NCI-H1092 (cell line): ENCODE measurements at places on chromosomes 1 and 21.

DNA sequence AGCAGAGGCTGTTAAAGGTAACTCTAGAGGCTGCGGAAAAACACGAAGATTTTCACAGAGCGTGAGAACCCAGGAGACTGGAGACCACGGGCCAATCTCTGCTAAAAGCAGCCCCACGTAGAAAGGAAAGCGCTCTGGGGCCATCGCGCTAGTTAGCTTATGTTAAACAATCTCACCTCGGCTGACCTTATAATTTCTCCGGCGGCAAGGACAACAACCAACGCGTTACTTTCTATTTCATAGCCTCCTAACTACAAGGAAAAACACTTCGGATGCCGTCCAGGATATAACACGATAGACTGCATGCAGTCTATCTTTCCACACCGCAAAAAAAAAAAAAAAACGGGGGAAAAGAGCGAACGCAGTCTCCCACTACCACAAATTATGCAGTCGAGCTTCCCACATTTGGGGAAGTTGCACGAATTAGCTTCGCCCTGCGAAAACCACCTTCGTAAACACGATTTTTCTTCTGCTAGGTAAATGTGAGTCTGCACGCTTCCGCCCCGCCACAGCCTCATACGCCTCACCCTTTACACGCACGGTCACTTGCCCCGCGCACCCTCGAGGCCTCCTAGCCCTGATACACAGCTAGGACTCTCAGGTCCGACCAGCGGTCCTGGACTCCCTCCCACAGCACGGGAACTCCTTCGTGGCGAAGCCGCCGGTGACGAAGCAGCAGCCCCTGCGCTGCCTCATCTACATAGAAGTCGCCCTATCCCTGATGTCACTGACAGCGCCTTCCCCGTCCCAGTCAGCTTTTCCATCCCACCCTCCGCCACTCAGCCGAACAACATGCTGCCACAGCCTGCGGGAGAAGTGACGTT is 87.8 kb downstream of the PRKAB2 start:
- DNase-seq: peak; percentile 78

- DNase-seq: no peak
Observed at GRCh38 chr1:77538956-77539518, 143.4 kb downstream of the ZZZ3 start.

DNA sequence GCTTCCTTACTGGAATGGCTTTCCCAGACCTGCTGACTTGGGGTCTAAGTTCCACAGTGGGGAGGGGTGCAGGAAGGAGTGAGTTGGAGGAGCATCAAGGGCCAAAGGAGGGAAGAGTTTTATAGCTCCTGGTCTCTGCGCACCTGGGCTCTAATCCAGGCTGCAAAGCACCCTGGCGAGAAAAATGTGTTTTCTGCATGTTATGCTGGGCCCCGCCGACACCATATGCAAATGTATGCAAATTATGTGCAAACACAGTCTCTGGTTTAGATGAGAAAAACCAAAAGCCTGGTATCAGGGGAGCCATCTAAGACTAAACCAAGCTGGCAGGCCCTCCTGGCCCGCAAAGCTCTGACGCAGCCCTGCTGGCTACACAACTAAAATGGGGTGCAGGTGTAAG is 95.0 kb downstream of the VWA5B1 start:
- no peak for DNase-seq

DNA sequence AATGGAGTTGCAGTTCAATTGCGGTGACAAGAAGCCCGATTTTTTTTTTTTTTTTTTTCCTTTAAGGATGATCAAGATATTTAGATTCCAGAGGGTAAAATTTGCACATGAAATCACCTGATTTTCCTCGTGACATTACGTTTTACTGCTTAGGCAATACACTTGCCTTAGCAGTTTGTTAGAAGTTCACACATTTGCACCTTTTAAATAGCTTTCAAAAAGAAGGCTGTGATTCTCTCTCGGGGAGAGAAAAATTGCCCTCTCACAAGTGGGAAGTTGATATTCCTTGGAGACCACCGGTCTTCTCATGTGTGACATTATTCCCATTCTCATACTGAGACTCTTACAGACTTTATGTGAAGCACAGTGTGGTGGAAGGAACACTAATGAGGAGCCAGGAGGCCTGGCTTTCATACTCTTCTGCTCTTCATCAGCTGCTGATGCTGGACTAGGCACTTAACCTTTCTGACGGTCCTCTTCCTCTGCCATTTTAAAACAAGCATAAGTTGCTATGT is 69.8 kb upstream of the HSPA13 start:
- DNase-seq: no peak

- DNase-seq: no peak
Observed at GRCh38 chr1:48939042-48939441, 162.4 kb upstream of the BEND5 start.

DNA sequence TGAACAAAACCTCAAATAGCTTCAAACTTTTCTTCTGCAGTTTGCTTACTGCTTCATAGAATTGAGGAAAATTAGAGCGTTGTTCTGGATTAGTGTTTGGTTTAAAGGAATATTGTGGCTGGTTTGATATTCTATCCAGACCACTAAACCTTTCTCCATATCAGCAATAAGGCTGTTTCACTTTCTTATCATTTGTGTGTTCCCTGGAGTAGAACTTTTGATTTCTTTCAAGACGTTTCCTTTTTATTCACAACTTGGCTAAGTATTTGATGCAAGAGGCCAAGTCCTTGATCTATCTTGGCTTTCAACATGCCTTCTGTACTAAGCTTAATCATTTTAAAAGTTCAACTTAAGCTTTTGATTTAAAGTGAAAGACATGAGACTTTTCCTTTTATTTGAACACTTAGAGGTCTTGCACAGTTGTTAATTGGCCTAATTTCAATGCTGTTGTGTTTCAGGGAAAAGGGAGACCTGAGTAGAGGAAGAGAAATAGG is 359.1 kb downstream of the S1PR1 start:
- DNase-seq: no peak

DNA sequence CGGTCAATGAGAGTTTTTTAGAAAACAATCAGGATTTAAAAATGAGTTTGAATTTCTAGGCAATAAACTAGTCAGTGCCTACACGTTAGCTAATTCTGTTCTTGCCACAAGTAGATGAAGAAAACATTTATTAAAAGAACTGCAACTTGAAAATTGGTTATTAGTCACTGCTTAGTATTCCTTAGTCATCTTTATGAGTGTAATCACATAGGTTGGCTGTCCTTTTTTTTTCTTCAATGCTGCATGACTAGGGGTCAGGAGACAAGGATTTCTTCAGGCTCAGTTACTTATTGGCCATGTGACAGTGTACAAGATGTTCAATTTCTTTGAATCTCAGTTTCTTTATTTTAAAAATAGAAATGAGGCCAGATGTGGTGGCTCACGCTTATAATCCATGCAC is 17.1 kb downstream of the SOAT1 start:
- DNase-seq: no peak
